ENCODE measurements at places on chromosomes 4 and X. TPM values are rescaled to one million over a fixed set of nuclear protein-coding genes. Genes with fewer than 3 reads are reported as not detected.

- no peak for DNase-seq
Observed at GRCh38 chr4:115121351-115122043, 8.1 kb upstream of the NDST4 start.

GRCh38 chrX:7050271-7050670 lies 97.2 kb upstream of the STS start:
- DNase-seq, result no peak

DNA sequence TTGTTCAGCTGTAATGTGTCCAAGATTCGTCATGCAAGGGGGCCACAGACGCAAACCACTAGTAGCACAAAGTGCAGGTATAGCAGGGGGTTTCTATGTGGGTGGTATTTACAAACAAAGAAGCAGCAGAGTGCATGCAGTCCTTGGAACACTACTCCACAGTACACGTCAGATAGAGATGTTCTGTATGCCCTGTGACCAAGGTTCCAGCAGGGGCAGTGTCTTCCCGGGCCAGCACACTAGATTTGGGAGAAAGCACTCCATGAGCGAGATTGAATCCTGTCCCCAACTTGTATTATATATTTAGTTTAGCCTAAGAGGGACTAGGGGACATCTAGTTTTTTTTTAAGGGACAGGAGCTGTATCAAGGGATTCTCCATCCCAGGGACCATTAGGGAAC lies 54.4 kb upstream of the ESX1 start:
- DNase-seq, result no peak

GRCh38 chrX:53233536-53233935 lies 8.5 kb upstream of the KDM5C start:
- no peak for DNase-seq

- DNase-seq, result no peak
Observed at GRCh38 chrX:19063030-19063429, 59.2 kb downstream of the ADGRG2 start.

DNA sequence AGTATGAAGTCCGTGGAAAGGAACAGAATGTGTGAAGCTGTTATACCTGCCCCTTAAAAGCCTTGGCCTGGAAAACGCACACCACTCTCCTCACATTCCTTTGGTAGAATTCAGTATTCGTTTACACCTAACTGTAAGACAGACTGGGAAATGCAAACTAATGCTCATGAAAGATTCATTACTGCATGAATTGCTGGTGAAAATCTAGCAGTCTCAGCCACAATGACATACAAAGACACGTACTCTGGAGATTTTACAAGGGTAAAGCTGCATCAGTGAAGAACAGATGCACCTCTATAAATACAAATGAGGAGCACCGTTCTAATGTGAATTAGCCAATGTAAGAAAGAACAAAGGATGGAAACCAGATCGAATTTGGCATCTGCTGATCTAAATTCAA lies 2051.3 kb downstream of the PCDH7 start:
- DNase-seq, result no peak

GRCh38 chr4:158644356-158644755 lies 27.3 kb downstream of the C4orf46 start:
- DNase-seq, result no peak

DNA sequence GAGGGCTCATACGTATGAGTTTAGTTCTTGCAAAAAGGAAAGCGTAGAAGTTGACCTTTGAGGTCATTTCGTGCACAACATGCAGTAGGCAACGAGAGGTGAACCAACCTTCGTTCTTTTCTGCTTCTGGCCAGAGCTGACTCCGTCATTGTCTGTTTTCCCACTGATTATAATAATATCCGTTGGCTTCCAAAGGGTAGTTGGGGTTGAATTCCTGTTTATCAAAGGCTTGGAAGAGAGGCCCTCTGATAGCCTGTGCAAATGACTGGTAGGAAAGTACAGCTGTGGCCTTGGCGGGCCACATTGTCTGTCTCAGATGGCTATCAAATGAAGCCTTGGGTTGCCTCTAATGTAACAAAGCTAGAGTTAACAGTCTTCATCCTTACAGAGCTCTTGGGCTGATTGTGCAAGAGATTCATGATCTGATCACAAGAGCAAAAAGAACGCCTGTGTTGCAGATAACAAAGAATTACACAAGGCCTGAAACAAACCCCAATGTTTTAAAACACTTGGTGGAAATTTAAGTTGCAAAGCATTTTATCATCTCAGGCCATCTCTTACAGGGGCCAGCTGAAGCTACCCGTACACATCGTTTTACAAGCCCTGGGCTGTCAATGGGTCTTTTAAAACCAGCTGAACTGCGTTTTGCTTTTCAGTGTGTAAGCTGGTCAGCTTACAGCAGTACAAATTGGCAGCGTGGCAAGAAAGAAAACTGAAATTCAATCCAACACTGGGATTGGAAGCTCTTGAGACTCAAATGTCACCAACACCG lies 46.1 kb upstream of the FAM9C start:
- DNase-seq, result no peak

DNA sequence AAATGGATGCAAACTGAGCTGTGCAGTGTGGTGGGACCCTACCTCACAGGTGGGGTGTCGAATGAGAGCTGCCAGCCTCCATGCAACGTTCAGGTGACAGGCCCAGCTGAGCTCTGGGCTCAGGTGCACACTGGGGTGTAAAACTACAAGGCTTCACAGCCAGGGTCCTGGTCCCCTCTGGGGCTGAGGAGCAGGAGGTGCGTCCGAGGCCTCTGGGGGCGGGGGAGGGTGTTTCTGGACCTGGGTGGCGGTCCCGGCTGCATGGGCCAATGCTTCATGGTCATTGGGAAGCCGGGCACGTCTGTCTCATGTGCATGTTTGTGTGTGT lies 26.5 kb upstream of the SORCS2 start:
- DNase-seq, result no peak

- DNase-seq, result no peak
Observed at GRCh38 chrX:72051589-72051988, 80.1 kb downstream of the RTL5 start.

DNA sequence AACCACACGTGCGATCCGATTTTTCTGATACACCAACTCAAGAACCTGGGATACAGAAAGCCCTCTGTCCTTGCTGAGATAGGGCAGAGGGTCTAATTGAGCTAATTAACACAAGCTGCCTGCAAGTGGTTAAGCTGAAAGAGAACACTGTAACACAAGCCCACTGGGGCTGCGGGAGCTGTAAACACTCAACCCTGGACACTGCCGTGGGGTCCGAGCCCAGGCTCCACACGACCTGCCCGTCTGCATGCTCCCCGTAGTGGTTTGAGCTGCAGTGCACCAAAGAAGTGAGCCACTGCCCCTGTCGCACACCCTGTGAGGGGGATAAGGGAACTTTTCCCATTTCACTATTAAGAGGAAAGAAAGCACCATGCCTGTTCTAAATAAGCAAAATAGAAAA lies 54.6 kb downstream of the SPANXN3 start:
- no peak for DNase-seq

DNA sequence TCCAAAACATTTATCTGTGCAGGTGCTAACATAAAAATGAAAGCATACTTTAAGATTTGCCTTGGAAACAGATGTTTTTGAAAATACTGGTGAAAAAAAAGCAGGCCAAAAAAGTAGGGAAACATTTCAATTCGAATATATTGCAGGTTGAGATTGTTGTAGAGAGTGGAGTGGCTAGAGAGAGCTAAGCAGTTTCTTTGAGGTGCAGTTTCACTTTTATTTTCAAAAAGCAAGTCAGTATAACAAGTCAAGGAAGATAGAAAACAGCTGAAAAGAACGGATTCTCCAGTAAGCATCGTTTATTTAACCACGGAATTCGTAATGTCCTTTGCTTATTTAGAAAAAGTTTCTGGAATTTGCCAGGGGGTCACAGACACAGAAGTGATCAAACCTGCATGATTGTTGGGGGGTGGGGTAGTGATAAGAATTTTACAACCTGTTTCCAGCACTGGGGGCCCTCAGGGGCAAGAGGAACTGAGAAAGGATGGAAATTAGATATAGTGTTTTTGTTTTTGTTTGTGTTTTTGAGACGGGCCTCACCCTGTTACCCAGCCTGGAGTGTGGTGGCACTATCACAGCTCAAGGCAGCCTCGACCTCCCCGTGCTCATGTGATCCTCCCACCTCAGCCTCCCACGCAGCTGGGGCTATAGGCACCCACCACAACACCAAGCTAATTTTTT lies 175.0 kb downstream of the TENM3 start:
- no peak for DNase-seq

GRCh38 chrX:39631276-39632229 lies 466.2 kb downstream of the BCOR start:
- DNase-seq, result no peak

- DNase-seq, result no peak
Observed at GRCh38 chrX:10134921-10135320, 21.9 kb upstream of the CLCN4 start.

- DNase-seq, result no peak
Observed at GRCh38 chr4:73053076-73053475, 16.4 kb downstream of the COX18 start.

DNA sequence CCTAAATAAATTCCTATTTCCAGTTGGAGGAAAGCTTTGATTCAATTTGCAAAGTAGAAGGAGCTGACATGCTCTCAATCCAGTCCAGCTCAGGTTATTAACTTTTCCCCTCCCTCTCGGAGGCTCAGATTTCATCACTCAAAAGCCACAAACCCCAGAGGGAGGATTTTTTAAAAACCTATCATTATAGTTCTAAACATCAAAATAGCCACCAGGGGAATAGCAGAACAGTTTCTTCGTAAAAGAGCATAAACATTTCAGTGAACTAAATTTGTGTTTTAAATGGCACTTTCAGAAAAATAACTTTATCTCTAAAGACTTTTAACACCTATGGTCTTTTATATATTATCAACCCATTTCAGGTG lies 8.8 kb downstream of the GPRIN3 start:
- DNase-seq, result no peak

Gene DUSP9
- total RNA-seq, result 0.49 TPM

Gene RTL9
- not detected for total RNA-seq

Gene UGT2B10
- total RNA-seq, result 0.40 TPM

Gene MSANTD1
- total RNA-seq, result 1.3 TPM

Gene POLN
- 1.6 TPM for total RNA-seq
